ENCODE measurements at places on chromosomes 16 and 17.

- peak; percentile 46 for DNase-seq
These were observed 45.6 kb downstream of the SLC47A1 start for GRCh38 chr17:19579192-19579761.

GRCh38 chr17:35242158-35242804 lies 591 bp upstream of the SLFN5 start:
- peak; percentile 15 for DNase-seq

GRCh38 chr17:4104506-4104905 lies 38.3 kb downstream of the ZZEF1 start:
- DNase-seq = no peak

DNA sequence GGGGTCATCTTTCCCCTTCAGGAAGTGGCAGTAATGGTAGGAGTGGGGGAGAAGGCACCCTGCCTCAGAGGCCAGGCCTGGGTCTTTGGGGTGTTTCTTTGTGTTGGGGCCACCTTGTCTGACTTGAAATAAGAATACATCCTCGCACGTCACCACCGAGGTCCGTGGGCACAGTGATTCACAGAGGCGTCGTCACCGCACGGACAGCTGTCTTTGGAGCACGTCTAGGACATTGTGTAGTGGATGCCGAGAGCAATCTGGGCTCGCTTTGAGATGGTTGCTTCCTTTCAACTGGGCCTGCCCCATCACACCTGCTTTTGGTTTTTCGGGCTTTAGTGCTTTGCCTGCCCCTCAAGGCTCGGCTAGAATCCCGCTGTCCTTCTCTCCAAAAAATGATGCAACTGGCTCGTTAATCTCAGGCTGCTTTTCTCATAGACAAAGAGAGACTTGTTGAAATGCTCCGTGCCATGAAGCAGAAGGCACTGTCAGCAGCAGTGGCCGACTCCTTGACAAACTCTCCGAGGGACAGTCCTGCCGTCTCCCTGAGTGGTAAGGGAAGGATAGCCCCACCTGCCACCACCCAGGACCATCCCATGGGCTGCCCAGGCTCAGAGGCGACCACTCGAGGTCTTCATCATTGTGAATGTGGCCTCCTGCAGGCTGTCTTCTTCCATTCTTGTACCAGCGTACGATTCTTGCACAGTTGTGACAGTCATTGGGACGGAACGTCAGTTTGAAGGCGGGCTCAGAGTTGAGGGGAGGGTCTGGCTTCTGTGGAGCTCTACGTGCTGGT lies 24.0 kb downstream of the GINS2 start:
- DNase-seq = no peak

GRCh38 chr17:73625991-73626673 lies 18.1 kb downstream of the SDK2 start:
- DNase-seq = peak; percentile 36

- DNase-seq = peak; percentile 45
These were observed 395.5 kb downstream of the TMEM114 start for GRCh38 chr16:8194794-8195193.

DNA sequence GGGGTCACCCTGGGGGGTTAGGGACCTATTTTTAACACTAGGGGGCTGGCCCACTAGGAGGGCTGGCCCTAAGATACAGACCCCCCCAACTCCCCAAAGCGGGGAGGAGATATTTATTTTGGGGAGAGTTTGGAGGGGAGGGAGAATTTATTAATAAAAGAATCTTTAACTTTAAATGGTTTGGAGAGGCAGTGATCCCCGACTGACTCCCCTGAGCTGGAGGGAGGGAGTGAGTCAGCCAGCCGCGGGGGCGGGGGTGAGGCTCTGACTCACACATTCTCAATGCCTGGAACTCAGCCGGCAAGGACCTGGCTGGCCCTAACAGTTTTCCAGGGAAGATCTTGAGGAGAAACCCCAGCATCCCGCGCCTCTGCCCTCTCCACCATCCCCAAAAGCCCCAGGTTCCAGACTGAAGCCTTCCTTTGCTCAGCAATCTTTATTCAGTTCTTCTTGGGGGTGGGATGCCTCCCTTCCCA lies 1.5 kb downstream of the HCFC1R1 start:
- peak; percentile 26 for DNase-seq

DNA sequence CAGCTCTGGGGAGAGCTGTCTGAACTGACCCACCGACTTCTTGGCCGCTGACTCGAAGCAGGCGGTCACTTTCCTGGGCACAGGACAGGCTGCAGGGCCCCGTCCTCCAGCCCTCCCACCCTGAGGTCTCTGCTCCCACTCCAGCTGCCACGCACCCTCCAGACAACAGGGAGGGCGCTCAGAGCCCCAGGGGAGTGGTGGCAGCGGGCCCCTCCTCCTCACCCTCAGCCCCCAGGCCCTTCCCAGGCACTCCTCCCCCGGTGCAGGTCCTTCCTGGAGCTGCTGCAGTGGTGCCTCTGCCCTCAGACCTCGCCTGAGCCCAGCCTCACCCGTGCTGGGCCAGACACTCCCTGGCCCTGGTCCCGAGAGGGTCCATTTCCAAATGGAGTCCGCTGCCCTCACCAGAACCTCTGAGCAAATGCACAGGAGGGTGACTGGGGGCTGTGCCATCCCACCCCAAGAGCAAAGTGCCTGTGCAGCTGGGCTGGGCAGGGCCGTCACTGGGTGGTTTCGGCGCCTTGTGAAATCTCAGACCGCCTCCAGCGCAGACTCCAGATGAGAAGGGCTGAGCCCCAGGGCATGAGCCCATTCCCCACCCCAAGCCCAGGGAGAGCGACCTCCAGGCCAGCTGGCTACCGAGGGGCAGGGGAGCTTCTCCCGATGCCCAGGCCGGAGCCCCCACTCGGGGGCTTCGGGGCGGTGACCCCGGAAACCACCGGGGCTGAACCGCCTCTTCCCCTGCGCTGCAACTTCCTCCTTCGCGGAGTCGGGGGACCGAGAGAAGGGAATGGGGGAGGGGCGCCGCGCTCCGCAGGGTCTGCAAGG lies 717 bp downstream of the CYBA start:
- DNase-seq = peak; percentile 33

All from NCI-H82 (cell line).